ENCODE measurements at places on chromosomes 12 and 14.

- DNase-seq = no peak
Observed at GRCh38 chr14:104957146-104958113, 20.7 kb downstream of the AHNAK2 start.

GRCh38 chr14:35068238-35069012 lies 22.4 kb downstream of the FAM177A1 start:
- DNase-seq = no peak

GRCh38 chr12:88538250-88538649 lies 42.0 kb downstream of the KITLG start:
- DNase-seq = no peak

- DNase-seq = no peak
Observed at GRCh38 chr14:60863249-60863648, 117.6 kb downstream of the TRMT5 start.

DNA sequence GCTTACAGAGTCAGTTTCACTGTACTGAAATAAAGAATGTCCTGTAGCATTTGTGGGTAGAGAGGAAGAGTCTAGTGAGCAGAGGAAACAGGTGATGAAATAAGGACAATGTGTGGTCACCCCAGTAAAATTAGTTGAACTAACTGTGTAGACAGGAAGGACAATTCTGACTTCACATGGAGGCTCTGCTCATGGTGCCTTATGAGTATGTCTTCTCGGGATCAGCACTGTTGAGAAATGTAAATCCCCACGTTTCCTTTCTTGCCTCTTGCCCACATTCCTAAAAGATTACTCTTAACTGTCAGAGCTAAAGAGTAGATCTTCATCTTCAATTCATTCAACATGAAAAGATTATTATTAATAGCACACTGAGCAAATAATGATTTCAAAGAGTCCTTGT lies 113.2 kb upstream of the FLRT2 start:
- no peak for DNase-seq

DNA sequence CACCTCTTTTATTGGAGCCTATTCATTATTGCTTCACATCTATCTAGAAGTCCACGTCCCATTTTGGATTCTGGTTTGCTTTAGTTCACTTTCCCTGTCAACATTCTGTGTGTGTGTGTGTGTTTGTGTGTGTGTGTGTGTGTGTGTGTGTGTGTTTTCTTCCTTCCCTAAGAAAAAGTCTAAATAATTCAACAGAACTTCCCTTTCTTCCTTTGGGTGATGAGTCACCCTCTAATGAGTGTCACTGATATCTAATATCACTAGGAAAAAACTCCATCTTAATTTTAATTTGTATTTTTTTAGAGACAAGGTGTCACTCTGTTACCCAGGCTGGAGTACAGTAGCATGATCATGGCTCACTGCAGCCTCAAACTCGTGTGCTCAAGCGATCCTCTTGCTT lies 234.2 kb downstream of the TTC8 start:
- DNase-seq = no peak

- no peak for DNase-seq
Observed at GRCh38 chr14:73463411-73463810, 5.1 kb upstream of the NUMB start.

- no peak for DNase-seq
Observed at GRCh38 chr12:112676507-112676906, 115.0 kb upstream of the RPH3A start.

DNA sequence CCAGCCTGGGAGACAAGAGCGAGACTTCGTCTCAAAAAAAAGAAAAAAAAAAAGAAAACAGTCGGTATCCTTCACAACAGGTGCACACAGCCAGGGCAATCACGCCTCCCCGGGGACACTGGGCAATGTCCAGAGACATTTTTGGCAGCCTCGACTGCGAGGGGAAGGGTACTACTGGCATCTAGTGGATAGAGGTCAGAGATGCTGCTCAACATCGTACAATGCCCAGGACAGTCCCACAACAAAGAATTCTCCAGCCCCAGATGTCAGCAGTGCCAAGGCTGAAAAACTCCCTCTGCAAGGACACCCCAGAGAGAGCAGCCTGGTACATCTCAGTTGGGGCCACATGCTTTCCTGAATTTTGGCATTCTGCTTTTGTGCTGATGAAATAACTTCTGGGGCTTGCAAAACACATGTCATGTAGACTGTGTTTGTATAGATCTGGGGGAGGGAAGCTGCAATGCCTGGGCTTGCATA lies 21.5 kb downstream of the ALDH2 start:
- no peak for DNase-seq

- DNase-seq = no peak
Observed at GRCh38 chr12:105641749-105642148, 311.3 kb downstream of the C12orf75 start.

GRCh38 chr14:99467336-99468078 lies 13.2 kb downstream of the SETD3 start:
- no peak for DNase-seq

GRCh38 chr12:44015333-44015941 lies 179.6 kb downstream of the TMEM117 start:
- DNase-seq = peak; percentile 71

DNA sequence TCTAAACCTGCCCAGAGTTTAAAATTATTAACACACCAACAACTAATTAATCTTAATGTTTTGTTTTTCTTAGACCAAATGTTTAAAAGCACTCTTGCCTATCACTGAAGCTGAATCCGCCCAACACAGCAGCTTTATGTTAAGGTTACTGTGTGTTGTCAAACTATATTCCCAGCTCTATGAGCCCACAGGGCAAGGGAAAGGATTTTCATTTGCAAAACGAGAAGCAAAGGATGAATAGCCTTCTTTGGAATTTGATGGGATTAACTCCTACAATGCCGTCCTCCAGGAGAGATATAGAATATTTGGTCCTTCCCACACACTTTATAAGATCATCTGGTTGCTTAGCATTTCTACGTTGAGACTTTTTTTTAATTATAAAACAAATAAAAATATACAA lies 43.7 kb downstream of the DUSP16 start:
- no peak for DNase-seq

- DNase-seq = peak; percentile 60
Observed at GRCh38 chr14:104639885-104640548, 35.4 kb upstream of the TMEM179 start.

DNA sequence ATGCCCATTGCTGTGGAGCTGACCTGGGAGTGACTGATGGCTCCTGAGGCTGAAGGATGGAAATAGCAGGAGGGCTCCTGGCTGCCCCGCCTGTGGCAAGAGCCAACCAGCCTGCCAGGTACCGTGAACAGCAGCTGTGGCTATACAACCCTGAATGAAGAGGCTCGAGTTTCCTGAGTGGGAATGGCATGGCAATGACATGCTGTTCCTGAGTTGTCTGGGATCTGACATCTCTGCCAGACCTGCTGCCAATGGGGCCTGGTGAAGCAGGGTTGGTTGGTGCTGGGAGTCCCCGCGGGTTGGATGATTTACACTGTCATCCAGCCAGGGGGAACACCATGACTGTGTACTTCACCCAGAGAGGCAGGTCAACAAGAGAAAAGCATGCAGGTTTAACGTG lies 31.8 kb upstream of the LRRC10 start:
- no peak for DNase-seq

GRCh38 chr14:99514552-99515300 lies 33.5 kb downstream of the CCNK start:
- no peak for DNase-seq

GRCh38 chr14:89266754-89267153 lies 150.3 kb downstream of the FOXN3 start:
- no peak for DNase-seq

DNA sequence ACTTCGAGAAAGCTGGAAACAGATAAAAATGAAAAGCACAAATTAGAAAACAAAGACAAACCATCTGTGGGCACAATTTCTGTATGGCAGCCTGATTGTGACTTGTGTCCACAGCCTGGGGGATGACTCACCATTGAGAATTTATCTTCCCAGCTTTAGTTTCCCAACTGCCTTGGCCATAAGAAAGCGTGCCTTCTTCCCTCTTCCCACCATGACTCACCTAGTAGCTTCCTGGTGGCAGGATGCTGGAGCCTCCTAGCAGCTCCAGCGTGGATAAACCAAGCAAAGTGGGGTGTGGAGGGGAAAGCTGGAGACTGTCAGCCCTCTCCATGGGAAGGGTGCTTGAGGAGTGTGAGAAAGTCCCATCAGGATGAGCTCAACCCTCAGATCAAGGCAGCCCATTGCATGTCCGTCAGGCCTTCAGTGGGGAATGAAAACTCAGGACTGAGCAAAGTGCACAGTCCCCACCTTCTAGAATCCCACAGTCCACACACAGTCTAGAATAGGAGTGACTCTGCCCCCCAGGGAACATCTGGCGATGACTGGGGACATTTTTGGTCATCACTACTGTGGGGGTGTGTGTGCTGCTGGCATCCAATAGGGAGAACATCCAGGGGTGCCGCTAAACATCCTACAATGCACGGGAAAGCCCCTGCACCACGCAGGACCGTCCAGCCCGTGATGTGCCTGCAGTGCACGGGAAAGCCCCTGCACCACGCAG lies 22.4 kb upstream of the SERPINA6 start:
- DNase-seq = peak; percentile 75

DNA sequence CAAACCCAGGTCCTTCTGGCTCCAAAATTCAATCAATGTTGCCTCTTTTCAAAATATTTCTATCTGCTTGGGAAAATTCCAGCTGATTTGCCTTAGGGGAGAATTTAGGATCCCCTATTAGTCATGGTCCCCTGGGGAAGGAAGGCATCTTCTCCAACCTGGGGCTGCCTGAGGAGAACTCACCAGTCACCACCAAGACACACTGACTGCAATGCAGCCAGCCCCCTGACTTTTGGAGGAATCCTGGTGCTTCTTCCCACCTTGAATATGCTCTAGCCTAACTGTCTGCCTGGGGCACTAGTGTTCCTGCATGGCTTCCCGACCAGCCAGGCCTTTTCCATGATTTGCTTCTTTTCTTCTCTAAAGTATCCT lies 71.8 kb upstream of the BCL2L14 start:
- no peak for DNase-seq

- DNase-seq = no peak
Observed at GRCh38 chr12:60684988-60685655, 1089.3 kb downstream of the SLC16A7 start.

DNA sequence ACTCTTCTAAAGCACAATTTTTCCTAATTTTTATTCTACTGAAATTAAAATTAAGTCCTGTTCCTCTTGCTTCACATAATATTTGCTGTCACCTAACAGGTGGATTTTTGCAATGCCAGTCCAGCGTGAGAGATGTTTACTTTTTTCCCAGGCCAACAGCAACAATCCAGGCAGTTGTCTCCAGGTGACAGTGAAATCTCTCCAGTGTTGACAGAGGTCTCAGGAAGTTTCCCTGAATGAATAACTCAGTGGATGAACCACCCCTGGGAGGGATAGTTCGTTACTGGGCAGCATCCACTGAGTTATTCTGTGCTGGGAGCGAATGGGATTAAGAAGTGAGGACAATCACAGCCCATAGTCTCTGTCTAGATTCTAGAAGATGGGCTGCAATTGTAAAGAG lies 7.1 kb upstream of the NT5DC3 start:
- no peak for DNase-seq

- DNase-seq = no peak
Observed at GRCh38 chr14:103141117-103141796, 18.0 kb downstream of the TNFAIP2 start.

DNA sequence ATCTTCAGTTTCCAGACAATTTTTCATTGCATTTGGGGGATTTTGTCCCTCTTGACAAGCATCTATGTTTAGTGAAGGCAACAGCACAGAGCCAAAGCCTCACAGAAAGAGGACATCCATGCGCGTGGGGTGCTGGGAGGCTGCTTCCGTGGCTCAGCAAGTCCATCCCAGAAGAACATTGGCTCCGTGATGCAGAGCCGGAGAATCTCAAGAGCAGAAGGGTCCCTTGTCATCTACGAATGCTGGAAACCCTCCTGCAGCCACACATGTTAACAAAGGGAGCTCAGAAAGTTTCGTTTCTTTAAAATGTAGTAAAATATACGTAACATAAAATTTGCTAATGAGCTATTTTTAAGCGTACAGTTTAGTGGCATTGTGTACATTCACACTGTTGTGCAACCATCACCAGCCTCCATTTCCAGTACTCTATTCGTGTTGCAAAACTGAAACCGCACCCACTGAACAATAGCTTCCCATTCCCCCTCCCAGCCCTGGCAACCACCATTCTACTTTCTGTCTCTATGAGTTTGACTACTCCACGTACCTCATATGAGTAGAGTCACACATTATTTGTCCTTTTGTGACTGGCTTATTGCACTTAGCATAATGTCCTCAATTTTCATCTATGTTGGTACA lies 185.9 kb downstream of the TTC7B start:
- no peak for DNase-seq

DNA sequence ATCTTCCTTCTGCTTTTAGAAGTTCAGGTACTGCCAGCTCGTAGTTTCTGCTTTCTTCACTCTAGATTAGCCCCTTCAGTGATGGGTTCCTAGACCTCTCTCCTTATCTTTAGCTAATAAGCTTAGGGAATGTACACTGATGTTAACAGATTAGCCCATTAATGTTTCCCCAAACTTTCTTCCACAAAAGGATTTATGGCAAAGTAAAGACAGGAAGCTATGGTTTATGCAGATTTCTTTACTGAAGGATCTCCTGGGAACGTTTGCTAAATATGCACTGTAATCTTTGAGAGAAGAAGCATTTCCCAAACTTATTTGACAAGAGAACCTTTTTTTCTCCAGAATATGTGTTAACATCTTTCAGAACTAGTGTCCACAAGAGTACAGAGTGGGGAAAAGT lies 4.2 kb downstream of the SOCS4 start:
- no peak for DNase-seq

DNA sequence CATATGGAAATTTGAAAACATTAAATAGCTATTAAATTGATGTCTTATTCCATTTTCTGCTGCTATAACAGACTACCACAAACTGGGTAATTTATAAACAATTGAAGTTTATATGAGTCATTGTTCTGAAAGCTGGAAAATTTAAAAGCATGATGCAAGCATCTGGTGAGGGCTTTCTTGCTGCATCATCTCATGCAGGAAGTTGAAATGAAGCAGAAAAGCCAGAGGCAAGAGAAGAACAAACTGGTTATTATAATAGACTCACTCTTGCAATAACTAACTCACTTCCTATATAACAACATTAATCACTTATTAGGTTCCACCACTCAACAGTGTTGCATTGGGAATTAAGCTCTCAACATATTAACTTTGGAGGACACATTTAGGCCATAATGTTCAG lies 1277.4 kb downstream of the LRFN5 start:
- no peak for DNase-seq

GRCh38 chr14:92626041-92626440 lies 112.5 kb downstream of the RIN3 start:
- DNase-seq = no peak

- no peak for DNase-seq
Observed at GRCh38 chr12:3263939-3264922, 187.1 kb downstream of the TSPAN9 start.

- DNase-seq = peak; percentile 64
Observed at GRCh38 chr12:125402874-125403789, 337.9 kb downstream of the AACS start.

GRCh38 chr12:112792301-112792700 lies 753 bp downstream of the RPH3A start:
- DNase-seq = no peak

GRCh38 chr14:68521961-68522509 lies 270.8 kb downstream of the ZFP36L1 start:
- no peak for DNase-seq

Data from LoVo (cell line).